ENCODE measurements at places on chromosomes 4 and X.

DNA sequence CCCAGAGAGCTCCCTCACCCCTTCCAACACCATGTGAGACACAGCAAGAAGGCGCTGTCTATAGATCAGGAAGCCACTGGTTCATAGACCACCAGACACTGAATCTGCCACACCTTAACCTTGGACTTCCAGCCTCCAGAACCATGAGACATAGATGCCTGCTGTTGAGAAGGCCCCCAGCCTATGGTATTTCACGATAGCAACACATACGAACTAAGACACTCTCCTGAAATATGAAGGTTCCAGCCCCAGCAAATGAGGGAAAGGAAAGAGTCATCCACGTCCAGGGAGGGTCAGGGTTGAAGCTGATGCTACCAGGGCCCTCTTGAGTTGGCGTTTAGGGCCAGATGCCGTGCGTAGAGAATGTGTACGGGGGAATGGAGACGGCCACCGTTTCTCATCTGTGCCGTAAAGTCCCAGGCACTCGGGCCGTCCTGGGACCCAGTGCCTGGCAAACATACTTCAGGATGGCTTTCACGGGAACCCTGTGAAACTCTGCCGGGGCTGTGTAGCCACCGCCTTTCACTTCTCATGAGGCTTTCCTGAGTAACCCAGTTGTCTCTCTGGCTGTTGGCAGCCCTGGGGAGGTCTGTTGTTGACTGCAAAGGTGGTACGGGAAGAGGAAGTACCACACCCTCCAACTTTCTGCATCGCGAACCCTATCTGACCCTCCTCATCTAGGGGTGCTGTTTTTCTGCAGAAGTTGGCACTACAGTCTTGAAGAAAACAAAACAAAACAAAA lies 17.7 kb upstream of the P2RY8 start:
- no peak for DNase-seq

GRCh38 chrX:132822634-132823012 lies 135.8 kb downstream of the HS6ST2 start:
- DNase-seq = no peak

GRCh38 chrX:20352504-20352903 lies 85.8 kb upstream of the RPS6KA3 start:
- DNase-seq = no peak

- no peak for DNase-seq
Measured at GRCh38 chr4:149972407-149972806, 105.8 kb upstream of the DCLK2 start.

DNA sequence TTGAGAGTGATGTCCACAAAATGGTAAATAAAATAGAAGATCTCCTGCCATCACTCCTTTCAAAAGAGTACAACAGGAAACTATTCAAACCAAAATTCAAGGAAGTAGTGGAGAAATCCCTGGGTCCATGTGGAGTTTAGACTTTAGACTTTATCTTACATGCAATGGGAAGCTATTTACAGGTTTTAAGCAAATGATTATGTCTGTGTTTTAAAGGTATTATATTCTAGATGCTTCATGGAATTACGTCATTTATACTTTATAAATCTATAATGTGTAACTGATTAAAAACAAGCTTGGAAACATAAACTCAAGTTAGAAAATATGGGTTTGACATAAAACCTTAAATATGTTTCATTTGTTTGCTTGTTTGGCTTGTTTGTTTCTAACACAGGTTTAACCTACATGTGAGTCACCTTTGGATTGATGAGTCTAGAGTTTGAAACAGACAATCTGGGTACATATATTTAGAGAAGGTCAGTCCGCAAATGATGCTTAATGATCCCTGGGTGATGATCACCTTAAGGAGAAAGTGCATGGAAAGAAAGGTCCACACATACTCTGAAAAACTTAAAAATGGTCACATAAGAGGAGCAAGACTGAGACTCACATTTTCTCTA lies 519.6 kb upstream of the AGA start:
- DNase-seq = no peak

GRCh38 chr4:186587416-186588018 lies 32.1 kb upstream of the MTNR1A start:
- peak; percentile 26 for DNase-seq

DNA sequence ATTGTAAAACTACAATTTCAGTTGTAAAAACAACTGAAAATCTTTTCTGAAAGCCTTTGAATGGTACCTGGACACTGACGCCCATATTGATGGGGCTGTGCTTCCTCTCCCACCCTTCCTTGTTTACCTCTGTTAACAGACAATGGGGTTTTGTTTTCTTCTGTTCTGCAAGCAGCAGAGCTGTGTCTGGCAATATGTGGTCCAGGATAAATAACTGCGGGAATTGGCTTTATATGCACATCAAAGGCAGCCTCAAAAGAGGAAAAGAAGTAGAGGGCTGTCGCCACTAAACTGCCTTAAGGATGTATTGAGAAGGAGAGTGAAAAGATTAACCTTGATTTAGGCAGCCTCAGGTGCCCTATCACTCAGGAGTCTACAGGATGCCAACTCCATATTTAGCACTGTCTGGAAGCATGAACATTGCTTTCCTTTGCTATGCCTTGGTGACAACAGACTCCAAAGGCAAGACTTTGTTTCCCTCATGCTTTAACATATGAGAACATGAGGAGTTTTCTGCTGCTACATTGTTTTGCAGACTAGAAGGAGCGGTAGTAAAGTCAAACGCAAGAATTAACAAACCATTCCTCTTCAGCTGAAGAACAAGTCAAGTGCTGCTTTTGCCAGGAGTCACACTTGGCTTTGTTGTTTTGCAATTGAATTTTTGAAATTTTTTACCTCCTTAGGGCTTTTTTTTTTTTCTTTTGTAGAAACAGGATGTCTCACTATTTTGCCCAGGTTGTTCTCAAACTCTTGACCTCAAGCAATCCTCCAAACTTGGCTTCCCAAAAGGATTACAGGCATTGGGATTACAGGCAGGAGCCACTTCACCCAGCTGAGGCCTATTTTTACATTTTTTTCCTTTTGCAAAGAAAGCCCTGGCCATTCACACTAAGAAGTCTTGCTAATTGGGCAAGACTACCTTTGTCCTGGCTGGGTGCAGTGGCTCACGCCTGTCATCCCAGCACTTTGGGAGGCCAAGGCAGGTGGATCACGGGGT lies 3.0 kb downstream of the IL21 start:
- no peak for DNase-seq

DNA sequence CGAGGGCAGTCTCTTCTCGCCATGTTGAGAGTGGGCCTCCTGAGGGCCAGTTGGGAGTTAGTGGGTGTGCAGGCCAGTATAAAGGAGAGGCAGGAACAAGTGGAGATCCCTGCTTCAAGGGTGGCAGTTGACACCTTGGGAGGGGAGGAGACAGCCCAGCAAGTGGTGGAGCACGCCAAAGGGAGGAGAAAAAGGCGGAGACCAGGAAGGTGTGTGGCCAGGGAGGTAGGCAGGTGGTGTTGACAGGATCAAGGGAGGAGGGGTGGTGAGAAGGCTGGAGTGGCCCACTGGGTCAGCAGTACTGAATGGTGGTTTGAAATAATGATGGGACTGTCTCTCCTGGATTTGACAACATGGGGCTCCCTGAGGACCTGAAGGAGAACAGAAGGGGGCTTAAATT lies 32.6 kb downstream of the ZNF185 start:
- DNase-seq = no peak

DNA sequence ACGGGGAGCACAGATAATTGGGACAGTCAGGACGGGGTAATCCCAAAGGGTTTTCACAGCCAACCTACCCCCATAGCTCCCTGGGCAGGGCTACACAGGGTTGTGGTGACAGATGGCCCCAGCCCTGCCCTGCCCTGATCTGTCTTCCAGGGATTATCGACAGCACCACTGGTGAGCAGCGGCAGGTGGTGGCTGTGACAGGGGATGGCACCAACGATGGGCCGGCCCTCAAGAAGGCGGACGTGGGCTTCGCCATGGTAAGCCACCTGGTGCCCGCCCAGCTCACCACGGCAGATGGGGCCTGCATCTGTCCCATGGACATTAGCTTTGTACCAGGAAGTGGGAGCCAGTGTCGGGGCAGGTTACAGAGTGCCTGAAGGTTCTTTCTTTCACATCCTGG lies 39.3 kb downstream of the ATP2B3 start:
- no peak for DNase-seq

DNA sequence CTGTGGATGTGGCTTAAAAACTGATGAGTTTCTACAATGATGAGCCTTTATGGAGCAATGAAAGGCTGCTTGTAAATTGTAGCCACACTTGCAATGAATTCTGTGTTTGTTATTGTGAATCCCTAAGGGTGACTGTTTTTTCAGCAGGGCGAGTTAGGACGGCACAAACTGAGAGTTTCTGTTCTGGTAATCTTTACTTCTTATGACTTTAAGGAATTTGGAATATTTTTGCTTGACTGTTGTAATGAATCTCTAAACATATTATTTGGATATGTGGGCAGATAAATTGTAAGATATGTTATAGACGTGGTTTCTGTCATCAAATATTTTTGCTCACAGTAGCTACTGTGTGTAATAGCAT lies 22.2 kb downstream of the RBPJ start:
- DNase-seq = no peak

DNA sequence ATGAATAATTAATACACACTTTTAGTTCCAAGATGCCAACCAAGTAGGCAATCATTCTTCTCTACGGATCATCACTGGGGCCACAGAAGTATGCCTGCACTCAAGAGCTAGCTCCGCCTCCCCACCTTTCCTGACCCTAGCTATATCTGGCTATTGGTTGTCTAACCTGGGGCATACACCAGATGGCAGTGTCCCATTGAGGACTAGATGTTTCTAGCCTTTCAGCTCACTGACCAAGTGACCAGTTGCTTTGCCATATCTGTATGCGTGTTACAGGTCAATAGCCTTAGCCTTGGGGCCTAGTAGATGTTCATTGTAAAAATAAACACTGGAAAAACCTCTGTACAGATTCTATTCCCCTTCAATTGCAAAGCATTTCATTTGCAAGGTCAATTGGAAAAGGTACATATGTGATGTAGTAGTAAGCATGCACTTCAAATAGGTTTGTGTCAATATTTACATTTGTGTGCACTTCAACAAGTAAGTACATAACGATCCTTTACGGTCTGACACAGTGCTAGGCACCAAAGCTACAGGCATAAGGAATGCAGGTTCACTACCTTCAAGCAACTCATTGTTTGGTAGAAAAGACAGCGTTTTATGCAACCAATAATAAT lies 521.7 kb downstream of the PPARGC1A start:
- DNase-seq = no peak

DNA sequence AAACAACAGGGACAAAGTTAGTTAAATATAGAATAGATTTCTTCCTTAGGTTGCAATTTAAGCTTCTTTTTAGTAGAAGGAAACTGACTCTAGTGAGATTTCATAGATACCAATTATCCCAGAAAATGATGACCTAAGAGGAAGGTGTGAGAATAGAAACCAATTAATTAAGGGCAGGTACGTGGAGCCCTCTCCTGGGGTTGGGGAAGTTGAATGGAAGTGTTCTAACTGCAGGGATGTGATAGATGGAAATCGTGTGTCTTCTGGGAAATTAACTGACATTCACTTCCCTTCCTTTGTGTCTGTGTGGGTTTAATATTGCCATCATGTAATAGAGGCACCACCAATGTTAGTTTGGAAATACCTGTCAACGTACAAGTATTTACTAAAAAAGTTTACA lies 204.1 kb upstream of the ANK2 start:
- no peak for DNase-seq

- DNase-seq = no peak
Measured at GRCh38 chrX:46710927-46711623, 47.8 kb downstream of the SLC9A7 start.

- DNase-seq = no peak
Measured at GRCh38 chr4:47010912-47011446, 17.6 kb upstream of the GABRA4 start.

GRCh38 chr4:114839986-114840385 lies 241.4 kb downstream of the UGT8 start:
- no peak for DNase-seq

- no peak for DNase-seq
Measured at GRCh38 chr4:52051213-52051614, at the start of gene SPATA18. TSS of gene SPATA18 (plus strand) at chr4:52051304. CDS start at chr4:52051705, 401 bp downstream.

DNA sequence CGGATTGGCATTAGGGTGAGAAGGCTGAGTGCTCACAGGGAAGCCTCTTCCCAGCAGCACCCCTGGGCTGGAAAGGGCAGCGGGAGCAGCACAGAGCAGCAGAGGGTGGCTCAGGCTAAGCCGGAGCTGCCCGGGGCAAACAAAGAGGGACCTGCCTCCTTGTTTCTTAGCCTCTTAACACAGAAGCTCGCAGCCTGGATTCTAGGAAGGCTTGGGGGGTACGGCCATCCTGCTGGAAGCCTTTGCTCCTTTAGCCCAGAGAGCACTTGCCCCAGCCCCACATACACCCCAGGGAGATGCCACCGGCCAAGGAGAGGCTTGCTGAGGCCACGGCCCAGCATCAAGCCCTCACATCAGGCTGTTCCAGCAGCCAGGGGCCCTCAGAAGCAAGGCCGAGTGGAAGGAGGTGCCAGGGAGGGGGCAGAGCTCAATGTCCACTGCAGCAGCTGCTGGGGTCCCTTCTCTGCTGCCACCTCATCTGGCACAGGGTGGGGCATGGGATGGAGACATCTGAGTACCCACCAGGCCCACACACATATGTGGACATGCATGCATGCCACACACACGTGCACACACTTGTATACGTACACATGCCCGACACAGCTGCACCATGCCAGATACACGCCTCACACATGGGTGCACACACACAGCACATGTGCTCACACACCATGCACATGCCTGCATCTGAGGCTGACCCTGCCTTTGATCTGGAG lies 20.3 kb upstream of the SPON2 start:
- DNase-seq = no peak

GRCh38 chr4:110770353-110770752 lies 147.5 kb upstream of the PITX2 start:
- no peak for DNase-seq

- no peak for DNase-seq
Measured at GRCh38 chr4:169225058-169225751, 45.6 kb downstream of the SH3RF1 start.

DNA sequence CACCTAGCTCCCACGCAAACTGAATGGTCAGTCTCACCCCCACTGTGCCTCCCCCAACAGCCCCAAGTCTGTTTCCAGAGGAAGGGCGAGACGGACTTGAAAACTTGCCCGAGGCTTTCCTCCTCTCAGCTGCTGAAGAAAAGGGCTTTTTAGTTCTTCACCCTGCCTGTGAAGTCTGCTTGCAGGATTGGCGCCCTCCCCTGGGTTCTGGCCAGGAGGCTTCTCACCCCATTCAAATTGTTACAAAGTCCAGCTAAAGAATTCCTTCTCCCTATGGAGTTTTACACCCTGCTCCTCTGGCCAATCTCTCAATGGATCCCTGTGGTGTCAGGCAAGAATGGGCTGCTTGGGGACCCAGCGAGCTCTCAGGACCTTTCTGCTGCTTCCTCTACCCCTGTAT lies 241.0 kb downstream of the AFF2 start:
- DNase-seq = no peak

DNA sequence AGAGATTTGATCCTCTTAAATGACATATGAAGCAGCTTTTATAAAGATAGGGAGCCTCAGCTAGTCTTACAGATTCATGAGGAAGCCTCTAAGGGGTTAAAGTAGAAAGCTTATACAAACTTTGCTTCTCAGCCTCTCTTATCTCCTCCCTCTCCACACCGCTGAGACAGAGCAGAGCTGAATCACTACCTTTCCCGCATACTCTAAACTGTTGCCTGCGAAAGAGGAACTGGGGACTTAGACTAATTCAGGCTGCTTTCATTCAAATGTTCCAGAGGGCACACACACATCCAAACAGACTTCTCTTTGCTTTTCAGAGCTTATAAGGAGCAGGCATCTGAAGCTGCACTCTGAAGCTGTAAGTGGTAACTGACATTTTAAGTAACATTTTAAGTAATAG lies at the start of gene SERTM2:
TSS of gene SERTM2 (plus strand) at position 169 of the 400 bp plus-strand sequence. CDS start 7,213 bp downstream, outside the sequence.
- no peak for DNase-seq

GRCh38 chrX:119885554-119886428 lies 9.9 kb upstream of the AKAP14 start:
- DNase-seq = no peak

- no peak for DNase-seq
Measured at GRCh38 chr4:182246401-182247205, 3.4 kb downstream of the TENM3 start.

Measured in stimulated activated CD4-positive, alpha-beta T cell treated with anti-CD3 and anti-CD28 coated beads, Interleukin-2, amount 100 ng/mL, for 4 hours (primary cell).